ENCODE measurements at places on chromosomes 4 and X.

GRCh38 chr4:129862461-129862860 lies 766.5 kb downstream of the C4orf33 start:
- no peaks in the 10 kb centered on the region for H3K27me3 ChIP-seq
- H3K27ac ChIP-seq = no peak overlapping the region
- H3K4me3 ChIP-seq = no peak overlapping the region
- DNase-seq = no peak

GRCh38 chr4:89230271-89230670 lies 77.3 kb downstream of the GPRIN3 start:
- DNase-seq = no peak
- no peaks in the 10 kb centered on the region for H3K36me3 ChIP-seq
- no peaks in the 10 kb centered on the region for H3K4me1 ChIP-seq
- no peak overlapping the region for H3K4me3 ChIP-seq
- H3K27me3 ChIP-seq = no peaks in the 10 kb centered on the region
- no peak overlapping the region for H3K27ac ChIP-seq

- DNase-seq = no peak
- no peaks in the 10 kb centered on the region for H3K4me1 ChIP-seq
- no peak overlapping the region for H3K27ac ChIP-seq
- no peaks in the 10 kb centered on the region for H3K27me3 ChIP-seq
Observed at GRCh38 chrX:110741213-110741796, 54.3 kb downstream of the CHRDL1 start.

DNA sequence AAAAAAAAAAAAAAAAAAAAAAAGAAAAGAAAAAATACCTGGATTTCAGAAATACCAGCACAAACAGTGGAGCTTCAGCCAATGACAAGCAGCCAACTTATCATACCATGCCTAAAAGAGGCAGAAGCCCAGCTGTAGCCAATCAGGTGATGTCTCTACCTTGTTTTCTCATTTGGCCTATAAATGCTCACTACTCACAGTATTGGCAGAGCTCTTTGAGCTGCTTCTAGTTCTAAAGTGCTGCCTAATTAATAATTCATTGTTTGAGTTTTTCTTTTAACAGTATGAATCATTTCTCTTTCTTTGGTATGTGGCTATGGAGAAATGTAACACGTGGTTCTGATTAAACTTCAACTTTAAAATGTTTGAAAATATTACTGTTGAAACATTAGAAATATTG lies 188.8 kb upstream of the TECRL start:
- no peak overlapping the region for H3K4me3 ChIP-seq
- H3K27me3 ChIP-seq = no peaks in the 10 kb centered on the region
- no peaks in the 10 kb centered on the region for H3K4me1 ChIP-seq
- no peak for DNase-seq
- no peaks in the 10 kb centered on the region for H3K36me3 ChIP-seq

DNA sequence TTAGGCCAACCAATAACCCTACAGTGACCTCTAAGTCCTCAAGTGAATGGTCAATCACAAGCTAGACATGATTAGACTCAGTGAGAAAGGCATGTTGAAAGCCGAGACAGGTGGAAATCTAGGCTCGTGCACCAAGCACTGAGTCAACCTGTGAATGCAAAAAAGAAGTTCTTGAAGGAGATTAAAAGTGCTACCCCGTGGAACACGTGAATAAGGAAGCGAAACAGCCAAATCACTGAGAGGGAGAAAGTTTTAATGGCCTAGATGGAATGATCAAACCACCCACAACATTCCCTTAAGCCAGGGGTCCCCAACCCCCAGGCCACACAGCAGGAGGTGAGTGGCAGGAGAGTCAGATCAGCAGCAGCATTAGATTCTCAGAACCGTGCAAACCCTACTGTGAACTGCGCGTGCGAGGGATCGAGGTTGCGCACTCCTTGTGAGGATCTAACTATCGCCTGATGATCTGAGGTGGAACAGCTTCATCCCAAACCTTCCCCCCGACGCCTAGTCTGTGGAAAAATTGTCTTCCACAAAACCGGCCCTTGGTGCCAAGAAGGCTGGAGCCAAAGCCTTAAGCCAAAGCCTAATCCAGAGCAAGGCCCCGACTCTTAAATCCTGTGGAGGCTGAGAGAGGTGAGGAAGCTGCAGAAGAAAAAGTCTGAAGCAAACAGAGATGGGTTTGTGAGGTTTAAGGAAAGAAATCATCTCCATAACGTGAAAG lies 19.5 kb upstream of the PDE6B start:
- H3K4me1 ChIP-seq = peaks cover 5% of the 10 kb centered on the region
- no peak overlapping the region for H3K4me3 ChIP-seq
- H3K27me3 ChIP-seq = peaks cover 7% of the 10 kb centered on the region
- DNase-seq = no peak
- no peaks in the 10 kb centered on the region for H3K36me3 ChIP-seq
